ENCODE measurements at places on chromosomes 7 and 10.

DNA sequence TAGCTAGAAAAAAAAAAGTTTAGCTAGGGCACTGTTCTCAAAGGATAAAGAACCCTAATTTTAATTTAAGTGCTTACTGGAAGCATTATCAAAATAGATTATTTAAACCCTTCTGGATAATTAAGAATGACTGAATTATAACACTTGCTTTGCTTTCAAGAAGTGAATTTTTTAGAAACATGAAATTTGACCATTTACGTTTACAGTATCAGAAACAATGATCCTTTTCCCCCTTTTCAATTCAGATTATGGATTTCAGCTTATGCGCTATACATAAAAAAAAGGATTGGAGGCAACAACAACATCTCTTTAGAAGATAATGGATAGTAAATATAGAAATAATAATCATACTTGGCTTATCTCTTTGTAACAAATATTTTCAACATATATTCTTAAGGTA, 39.2 kb downstream of the CREM start:
- no peak for DNase-seq
- no peak overlapping the region for H3K4me3 ChIP-seq
- H3K4me1 ChIP-seq: no peaks in the 10 kb centered on the region
- no peaks in the 10 kb centered on the region for H3K36me3 ChIP-seq
- no peaks in the 10 kb centered on the region for H3K27me3 ChIP-seq

DNA sequence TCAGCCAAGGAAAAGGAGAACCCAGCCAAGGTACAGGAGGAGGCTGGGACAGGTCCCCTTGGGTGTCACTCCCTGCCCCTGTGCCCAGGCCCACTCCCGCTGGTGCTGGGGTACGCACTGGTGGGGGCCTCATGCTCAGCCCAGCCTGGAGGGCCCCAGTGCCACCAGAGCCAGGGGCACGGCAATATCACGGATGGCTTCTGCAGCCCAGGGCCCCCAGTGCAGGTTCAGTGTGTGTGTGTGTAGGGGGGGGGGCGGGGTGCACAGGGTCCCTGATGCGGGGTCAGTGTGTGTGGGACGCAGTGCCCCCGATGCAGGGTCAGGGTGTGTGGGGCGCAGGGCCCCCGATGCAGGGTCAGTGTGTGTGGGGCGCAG, 23.4 kb upstream of the ZNF716 start:
- H3K4me3 ChIP-seq: no peak overlapping the region
- no peaks in the 10 kb centered on the region for H3K4me1 ChIP-seq
- H3K36me3 ChIP-seq: no peaks in the 10 kb centered on the region

DNA sequence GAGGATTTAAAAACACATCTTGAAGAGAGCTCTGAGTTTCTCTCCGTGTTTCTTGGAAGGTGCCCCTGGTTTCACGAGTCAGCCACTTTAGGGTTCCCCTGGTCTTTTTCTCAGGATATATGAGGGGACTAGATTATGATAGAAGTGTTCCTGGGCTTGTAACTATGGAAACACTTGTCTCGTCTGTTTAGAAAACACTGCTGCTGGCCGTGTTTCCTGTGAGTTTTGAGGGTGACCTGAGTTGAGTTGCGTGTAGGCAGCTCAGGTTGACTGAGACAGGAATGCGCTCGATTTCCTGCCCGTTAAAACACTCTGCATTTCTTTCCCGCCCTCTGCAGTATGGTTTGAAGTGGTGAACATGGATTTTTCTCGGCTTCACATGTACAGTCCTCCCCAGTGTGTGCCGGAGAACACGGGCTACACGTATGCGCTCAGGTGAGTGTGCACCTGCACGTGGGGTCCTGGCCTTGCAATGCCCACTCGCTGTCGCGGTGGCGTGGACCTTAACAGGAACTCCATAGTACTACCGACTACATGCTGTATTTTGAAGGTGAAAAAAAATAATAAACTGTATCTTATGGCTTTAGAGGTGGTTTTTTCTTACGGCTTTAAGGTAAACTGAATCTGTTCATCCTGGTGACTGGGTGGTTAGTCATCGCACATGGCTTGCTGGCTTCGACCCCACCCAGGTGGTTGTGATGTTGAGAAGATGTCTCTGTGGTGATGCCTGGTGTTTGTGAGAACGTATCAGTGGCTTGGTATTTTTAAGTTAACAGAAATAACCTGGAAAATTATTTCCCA, at the start of gene SUN1:
Gene SUN1, plus strand, starts transcription at position 310 of the 801 bp plus-strand sequence. Its CDS starts 49 bp downstream, at position 359.
- H3K36me3 ChIP-seq: peaks cover 9% of the 10 kb centered on the region
- peak within 1 kb of the TSS; percentile 95 for H3K27ac ChIP-seq
- peaks cover 98% of the 10 kb centered on the region for H3K4me1 ChIP-seq

GRCh38 chr10:131587976-131588680, 276.6 kb upstream of the TCERG1L start:
- H3K4me1 ChIP-seq: no peaks in the 10 kb centered on the region
- no peak overlapping the region for H3K4me3 ChIP-seq
- no peak overlapping the region for H3K27ac ChIP-seq

- H3K4me3 ChIP-seq: no peak overlapping the region
- peaks cover 9% of the 10 kb centered on the region for H3K27me3 ChIP-seq
- H3K27ac ChIP-seq: no peak overlapping the region
- H3K4me1 ChIP-seq: no peaks in the 10 kb centered on the region
- H3K36me3 ChIP-seq: no peaks in the 10 kb centered on the region
These were observed 9.2 kb upstream of the ODAD2 start for GRCh38 chr10:28008054-28008453.

- H3K4me3 ChIP-seq: peak overlapping the region; percentile 21
- peaks cover 39% of the 10 kb centered on the region for H3K4me1 ChIP-seq
- peaks cover 50% of the 10 kb centered on the region for H3K36me3 ChIP-seq
- peak overlapping the region; percentile 90 for H3K27ac ChIP-seq
These were observed 62.4 kb upstream of the MKRN1 start for GRCh38 chr7:140541513-140542227.

- no peaks in the 10 kb centered on the region for H3K27me3 ChIP-seq
- no peak overlapping the region for H3K27ac ChIP-seq
- no peak for DNase-seq
These were observed 47.6 kb downstream of the PRTFDC1 start for GRCh38 chr10:24904824-24905223.

- no peak for DNase-seq
- H3K4me1 ChIP-seq: peaks cover 15% of the 10 kb centered on the region
- no peaks in the 10 kb centered on the region for H3K36me3 ChIP-seq
- no peak overlapping the region for H3K27ac ChIP-seq
- no peaks in the 10 kb centered on the region for H3K27me3 ChIP-seq
These were observed 4.2 kb upstream of the EZH2 start for GRCh38 chr7:148888300-148888699.
